ENCODE measurements at places on chromosomes 2 and 18.
A peak's percentile ranks its signal among the peaks of the same experiment; 100 is the strongest.

GRCh38 chr2:152646775-152647174 is 70.5 kb downstream of the PRPF40A start:
- DNase-seq, result peak; percentile 96

DNA sequence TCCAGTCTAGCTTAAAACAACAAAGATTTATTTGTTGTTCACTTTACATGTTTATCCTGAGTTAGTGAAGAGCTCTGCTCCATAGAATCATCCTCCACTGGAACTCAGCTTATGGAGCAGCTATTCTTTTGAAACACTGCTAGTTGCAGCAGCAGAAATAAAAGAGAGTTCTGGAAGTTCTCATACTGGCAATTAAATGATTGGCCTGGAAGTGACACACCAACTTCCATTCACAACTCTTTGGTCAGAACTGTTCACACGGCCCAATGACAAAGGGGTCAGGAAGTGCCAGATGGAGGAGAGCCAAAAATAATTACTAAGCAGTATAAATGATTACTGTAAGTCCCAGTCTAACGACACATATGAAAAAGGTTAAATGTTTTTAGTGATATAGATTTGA is 39.1 kb downstream of the FBXO11 start:
- DNase-seq, result peak; percentile 91

GRCh38 chr2:8704906-8705305 is 23.1 kb downstream of the ID2 start:
- no peak for DNase-seq

- no peak for DNase-seq
Measured at GRCh38 chr2:151640087-151640486, 94.2 kb downstream of the NEB start.

All from GM23248 (cell line).